ENCODE measurements at places on chromosomes 13 and 19.

GRCh38 chr19:33627526-33627925 is 5.8 kb downstream of the CHST8 start:
- no peak for DNase-seq

GRCh38 chr13:99976575-99976974 is 5.0 kb upstream of the ZIC5 start:
- no peak for DNase-seq

- DNase-seq, result no peak
Observed at GRCh38 chr13:82062772-82063171, 1721.8 kb upstream of the SPRY2 start.

DNA sequence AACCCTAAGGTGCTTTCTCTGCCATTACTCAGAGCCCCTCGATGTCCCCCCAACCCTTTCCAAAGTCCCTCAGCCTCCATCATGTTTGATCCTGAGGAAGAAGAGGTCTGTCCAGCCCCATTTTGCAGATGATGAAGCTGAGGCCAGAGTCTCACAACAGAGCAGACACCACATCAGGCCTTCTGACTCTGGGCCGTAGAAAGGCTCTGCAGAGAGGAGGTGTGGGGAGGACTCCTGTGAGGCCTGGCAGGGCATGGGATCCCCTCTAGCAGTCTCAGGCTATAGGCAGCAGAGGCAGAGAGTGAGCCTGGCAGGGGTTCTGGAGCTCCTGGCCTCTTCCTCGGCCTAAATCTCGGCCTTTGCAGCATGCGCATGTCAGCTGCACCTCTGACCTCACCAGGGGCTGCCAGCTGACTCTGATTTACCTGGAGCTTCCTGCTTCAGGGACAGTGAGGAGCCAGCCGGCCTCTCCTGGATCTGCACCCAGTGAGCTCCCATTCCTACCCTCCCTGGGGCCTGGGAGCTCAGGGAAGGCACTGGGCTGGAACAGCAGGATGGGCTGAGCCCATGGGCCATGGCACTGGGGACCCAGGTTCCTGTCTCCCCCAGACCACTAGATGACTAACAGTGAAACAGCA is 41.7 kb upstream of the VSTM2B start:
- no peak for DNase-seq

DNA sequence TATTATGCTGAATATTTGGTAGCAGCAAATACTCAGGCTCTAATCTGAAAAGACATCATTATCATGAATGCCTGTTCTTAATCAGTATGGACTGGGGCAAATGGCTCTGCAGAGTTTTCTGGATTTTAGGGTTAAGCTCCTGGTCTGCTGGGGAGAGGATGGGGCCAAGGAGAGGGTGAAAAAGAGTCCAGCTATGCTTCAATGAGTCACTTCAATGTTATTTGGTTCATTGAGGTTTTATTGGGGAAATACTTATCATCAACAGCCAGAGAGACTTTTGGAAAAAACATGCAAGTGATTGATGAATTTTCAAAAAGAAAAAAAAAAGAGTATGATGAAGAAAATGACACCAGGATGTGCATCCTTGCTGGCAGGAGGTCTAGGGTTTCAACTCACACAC is 278.3 kb downstream of the UQCRFS1 start:
- no peak for DNase-seq

DNA sequence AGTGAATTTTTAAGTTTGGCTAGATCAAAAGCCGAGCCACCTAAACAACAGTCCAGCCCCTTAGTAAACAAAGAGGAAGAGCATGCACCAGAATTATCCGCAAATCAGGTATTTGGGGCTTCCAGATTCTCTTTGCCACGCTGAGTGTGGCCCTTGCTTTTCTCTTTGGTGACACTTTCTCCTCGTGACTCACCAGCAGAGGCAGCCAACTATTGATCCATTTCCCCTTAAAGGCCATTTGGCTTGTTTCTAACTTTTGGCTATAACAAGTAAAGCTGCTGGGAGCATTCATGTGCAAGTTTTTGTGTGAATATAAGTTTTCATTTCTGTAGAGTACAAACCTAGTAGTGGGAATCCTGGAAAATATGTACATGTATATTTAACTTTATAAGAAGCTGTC is 17.6 kb upstream of the WDR88 start:
- DNase-seq, result no peak

DNA sequence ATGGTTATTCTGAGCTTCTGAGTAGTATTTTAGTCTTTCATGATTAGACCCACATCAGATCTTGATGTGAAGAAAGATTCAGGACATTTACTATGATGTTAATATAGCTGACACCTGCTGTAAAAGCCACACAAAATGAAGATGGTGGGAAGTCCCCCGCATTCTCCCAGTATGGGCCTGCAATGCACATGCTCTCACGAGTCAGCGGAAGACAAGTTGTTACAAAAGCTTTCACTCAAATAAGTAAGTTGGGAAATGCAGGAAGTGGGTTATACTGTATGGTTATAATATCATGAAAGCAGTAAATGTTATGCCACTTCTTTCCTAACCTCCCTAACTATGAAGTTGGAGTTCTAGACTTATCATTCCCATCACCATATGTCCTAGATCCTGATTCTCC is 171.9 kb downstream of the KLF5 start:
- no peak for DNase-seq

GRCh38 chr13:98549006-98549727 is 27.7 kb downstream of the STK24 start:
- peak; percentile 41 for DNase-seq

- DNase-seq, result no peak
Observed at GRCh38 chr19:45213031-45213430, 32.2 kb downstream of the EXOC3L2 start.

GRCh38 chr13:47798906-47799305 is 202.2 kb downstream of the SUCLA2 start:
- DNase-seq, result no peak

DNA sequence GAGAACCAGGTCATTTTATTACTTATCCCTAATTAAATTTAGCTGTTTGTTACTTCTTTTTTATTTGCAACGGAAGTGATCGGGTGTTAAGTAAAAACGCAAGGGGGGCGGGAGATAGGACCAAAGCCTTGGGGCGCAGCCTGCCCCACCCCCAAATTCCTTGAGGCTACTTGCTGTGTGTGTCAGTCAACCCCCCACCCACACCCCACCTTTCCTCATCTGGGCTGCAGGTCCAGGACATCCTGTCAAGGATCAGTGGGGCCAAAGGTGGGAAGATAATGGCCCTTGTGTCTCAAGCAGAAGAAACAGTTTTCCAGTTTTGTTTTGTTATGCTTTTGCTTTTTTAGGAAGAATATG is 1.2 kb upstream of the FOXO1 start:
- no peak for DNase-seq

DNA sequence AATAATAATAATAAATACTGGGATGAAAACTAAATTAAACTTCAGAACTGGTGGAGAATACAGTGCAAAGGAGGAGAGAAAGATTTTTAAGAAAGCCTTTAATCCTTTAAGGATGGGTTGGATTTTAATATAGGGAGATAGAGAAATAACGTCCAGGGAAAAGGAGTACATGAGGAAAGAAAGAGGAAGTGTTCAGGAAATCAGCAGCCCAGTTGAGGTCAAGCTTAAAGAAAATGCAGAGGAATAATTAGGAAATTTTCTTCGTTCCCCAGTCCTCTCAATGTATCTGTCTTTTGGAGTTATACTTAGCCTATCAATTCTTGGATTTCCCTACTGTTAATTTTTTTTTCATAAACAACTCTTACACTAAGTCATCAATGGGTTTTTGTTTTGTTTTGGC is 47.7 kb downstream of the INTS6 start:
- DNase-seq, result no peak

- DNase-seq, result no peak
Observed at GRCh38 chr13:24076636-24077035, 83.9 kb upstream of the SPATA13 start.

- no peak for DNase-seq
Observed at GRCh38 chr19:2962018-2962670, 15.2 kb upstream of the TLE6 start.

DNA sequence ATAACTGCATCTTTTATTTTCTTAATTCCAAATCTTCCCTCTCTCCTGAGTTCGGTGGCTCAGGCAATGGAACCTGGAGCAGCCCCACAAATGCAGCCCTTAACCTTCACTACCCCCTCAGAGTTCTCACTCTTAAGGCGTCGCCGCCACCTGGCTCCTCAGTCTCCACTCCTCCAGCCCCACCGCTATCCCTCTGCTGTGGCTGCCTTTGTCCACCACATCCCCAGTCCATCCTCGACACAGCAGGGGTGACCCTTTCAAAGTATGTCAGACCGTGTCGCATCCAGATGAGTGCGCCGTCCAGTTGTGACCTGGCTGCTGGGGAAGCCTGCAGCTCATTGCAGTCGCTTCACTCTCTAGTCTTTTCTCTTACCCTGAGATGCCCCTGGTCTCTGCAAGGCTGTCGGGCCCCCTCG is 1.0 kb downstream of the SPPL2B start:
- DNase-seq, result no peak

DNA sequence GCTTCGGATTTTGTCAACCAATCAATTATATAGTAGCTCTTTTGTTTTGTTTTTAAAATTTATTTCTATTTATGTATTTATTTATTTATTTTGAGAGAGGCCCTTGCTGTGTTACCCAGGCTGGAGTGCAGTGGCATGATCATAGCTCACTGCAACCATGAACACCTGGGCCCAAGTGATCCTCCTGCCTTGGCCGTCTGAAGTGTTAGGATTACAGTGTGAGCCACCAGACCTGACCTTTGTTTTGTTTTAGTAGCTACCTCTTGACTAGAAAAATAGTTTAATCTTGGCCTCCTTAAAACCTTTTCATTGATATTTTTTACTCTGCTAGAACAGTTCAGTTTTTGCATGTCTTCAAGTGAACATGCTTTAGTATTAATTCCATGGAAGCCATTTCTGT is 15.1 kb downstream of the GARRE1 start:
- no peak for DNase-seq

DNA sequence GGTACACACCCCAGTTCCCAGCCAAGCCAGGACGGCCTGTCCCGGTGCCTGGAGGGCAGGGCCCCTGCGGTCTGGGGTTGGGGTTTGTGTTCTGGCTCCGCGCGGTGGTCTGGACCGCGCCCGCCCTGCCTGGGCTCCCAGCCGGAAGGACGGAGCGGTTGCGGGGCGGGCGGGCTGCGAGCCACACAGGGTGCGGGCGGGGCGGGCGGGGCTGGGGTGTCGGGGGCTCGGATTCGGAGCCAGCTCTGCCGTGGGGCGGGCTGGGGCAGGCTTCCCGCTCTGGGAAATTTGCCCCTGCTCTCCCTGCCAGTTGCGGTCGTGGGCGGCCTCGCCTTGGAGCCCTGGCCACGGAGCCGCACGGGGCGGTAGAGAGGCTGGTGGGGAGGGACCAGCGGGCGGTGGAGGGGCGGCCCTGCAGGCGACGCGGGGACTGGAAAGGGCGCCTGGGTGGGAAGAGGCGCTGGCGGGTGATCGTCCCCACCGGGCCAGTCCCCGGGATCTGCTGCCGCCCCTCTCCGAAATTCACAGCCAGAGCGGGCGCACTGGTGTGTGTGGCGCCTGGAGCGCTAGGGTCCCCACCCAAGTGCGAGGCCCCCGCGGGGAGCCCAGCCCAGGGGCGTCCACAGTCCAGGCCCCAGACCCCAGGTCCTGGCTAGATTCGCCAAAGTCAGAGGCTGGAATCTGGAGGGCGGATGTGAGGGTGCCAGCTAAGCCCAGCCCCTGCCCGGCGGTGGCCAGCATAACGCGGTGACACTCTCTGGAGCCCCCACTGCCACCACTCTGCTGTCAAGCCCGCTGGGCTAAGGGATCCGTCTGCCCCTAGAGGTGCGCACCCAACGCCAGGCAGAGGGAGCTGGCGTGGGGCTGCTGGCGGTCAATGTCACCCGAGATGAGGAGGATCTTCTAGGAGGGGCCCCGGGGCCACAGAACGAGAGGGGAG is 11.0 kb upstream of the ZNF492 start:
- no peak for DNase-seq

DNA sequence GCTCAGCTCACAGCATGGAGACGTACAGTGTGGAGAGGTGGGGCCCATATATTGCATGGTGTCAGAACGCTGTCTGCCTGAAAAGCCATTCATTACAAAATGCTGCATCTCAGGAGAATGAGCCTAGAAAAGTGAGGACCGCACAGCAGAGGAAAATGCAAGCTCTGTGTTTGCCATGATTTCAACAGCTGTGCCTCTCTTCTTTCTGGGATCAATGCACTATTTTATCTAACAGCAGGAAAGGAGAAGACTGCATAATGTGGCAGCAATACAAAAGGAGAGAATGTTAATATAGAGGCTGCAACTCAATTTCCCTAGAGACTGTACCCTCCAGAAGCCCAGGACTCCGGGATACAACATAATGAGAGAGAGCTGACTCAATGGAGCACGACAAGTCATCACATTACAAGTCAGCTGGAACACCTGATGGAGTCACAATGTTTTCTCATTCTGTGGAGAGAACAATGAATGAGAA is 368.0 kb downstream of the FGF14 start:
- DNase-seq, result no peak

GRCh38 chr13:19083340-19083739 is 98.3 kb downstream of the TUBA3C start:
- DNase-seq, result no peak

- DNase-seq, result no peak
Observed at GRCh38 chr19:41030651-41031050, 39.6 kb downstream of the CYP2B6 start.

GRCh38 chr13:110855363-110855762 is 59.5 kb downstream of the ANKRD10 start:
- no peak for DNase-seq

DNA sequence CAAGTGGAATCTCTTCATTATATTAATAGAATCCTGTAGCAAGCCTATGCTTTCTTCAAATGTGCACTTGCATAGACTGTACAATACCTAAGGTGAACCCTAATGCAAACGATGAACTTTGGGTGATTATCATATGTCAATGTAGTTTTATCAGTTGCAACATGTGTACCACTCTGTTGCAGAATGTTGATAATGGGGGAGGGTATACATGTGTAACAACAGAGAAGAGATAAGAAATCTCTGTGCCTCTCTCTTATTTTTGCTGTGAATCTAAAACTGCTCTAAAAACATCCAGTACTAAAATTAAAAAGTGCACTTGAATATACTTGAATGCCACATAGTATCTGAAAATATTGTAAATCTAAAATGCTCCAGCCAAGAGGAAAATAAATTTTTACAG is 820.8 kb upstream of the MIR17HG start:
- no peak for DNase-seq

GRCh38 chr13:43319617-43320444 is 296.4 kb downstream of the DNAJC15 start:
- no peak for DNase-seq

Measured in epithelial cell of prostate (primary cell).